Left hindlimb (tissue), 1 donor: ENCODE measurements at places on chromosomes 12 and 14.

DNA sequence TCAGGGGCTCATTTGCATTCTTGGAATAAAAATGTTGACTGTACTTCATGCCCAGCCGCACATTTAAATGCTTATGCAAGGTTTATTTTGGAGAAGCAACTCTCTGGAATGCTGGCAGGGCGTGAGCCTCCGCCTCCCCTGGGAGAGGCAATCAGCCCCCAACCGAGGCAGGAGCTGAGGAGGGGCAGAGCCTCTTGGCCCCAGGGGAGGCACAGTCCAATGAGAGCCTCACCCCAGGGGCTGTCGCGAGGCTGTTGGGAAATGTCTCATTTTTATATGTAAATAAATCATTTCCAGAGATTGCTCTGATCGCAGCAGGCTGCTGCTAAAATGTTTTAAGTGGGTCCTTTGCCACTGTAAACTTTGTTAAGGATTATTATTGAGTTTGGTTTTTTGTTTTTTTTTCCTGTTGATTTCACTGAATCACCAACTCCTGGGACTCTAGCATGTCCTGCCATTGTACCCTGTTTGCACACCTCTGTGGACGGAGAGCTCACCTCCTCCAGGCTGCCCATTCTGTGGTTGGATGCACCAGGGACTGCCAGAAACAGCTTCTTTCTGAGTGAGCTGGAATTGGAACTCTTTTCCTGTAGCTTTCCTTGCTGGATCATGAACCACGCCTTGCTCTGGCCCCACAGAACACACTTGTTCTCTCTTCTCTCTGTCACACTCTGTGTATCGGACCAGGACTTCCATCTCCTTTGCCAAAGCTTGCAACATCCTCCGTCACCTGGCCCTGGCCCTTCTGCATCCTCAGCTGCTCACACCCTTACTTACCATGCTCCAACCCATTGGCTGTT is 46.9 kb upstream of the FAM181A start:
- DNase-seq = no peak

GRCh38 chr14:23307146-23307530 is 505 bp downstream of the BCL2L2 start:
- DNase-seq = no peak

DNA sequence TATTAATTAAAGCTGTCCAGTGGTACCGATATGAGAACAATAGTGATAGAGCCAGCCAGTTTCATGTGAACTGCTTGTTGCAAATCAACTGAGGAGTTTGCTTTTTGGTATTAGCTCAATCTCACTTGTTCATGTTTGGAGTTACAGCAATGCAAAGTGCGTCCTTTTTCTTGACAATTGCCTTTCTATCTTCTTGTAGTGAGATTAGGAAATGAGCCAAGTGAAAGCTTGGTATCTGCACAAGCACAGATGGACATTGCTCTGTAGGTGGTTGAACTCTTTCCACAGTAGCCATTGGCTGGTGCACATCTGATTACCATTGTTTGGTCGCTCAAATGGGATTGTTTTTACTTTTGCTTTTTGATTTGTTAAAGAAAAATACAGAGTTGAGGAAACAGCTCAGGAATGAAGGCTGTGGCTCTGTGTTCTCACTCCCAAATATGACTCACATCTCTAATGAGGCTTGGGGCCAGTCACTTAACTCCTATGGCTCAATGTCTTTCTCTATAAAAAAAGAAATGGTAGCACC is 241.4 kb downstream of the BMP4 start:
- no peak for DNase-seq

- DNase-seq = no peak
Measured at GRCh38 chr12:57152639-57153038, 5.2 kb upstream of the LRP1-AS start.

DNA sequence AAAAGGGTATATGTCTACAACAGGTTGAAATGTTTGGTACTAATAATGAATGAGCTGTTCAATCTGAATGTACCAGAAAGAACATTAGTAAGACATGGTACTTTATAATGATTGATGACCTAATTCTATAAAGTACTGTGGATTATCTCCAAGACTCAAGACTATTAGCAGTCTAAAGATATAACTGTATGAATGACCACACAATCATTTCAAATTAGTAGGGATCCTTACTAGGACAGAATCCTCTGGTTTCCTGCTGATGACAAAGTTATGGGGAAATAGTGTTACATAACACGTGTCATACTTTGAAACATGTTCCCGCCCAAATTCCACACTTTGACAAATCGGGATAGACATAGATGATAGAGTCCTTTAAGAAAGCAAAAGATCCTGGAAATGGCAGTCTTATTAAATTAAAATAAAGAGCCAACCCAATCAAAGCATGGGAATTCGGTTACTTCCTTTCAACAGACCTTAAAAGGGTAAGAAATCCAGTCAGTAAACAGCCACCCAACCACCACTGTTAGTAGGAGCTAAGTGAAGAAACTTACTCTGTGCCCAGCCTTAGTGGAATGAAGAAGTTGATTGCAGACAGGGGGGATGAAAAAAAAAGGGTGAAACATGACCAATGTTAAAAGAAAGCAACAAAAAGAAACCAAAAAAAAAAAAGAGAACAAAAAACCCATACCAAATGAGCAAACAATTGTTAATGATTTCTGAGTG is 2.8 kb downstream of the VPS29 start:
- no peak for DNase-seq
